ENCODE measurements at places on chromosomes 7 and 10.

DNA sequence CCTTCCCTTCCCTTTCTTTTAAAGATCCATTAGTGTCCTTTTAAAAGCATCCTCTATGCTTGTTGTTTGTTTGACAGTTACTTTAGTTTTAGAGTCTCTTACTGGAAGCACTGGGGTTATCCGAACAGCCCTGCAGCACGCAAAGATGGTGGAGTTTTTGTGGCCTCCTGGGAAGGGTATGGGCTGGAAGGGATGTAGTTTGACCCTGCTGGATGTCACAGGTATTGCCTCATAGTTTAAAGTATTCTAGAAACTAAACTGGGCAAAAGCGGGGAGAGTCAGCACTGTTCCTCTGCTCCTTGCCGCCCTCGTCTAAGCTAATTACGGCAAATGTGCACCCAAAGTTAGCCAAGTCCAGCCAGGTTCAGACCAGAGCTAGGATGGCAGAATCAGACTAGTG lies 35.8 kb upstream of the GNAI1 start:
- no peaks in the 10 kb centered on the region for H3K27me3 ChIP-seq
- no peak overlapping the region for H3K27ac ChIP-seq
- H3K4me1 ChIP-seq: no peaks in the 10 kb centered on the region
- DNase-seq: no peak
- no peak overlapping the region for H3K4me3 ChIP-seq

DNA sequence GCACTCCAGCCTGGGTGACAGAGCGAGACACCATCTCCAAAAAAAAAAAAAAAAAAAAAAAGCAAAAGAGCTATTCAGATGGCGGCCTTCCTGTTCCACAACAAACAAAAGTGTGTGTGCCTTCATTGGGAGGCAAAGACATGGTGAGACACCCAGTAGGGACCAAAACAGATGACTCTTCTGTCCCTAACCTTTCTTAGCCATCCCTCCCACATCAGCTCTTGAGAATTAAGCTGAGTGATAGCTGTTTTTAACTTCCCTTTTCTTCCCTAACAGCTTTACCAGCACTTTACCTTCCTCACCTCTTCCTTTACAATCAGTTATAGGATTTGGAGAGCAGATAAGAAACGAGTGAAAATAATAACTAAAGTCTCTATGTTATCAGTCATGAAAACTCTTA lies 48.2 kb downstream of the ARMH3 start:
- no peaks in the 10 kb centered on the region for H3K27me3 ChIP-seq
- peaks cover 25% of the 10 kb centered on the region for H3K4me1 ChIP-seq
- no peak for DNase-seq
- H3K27ac ChIP-seq: no peak overlapping the region
- no peak overlapping the region for H3K4me3 ChIP-seq

GRCh38 chr10:77799352-77799751 lies 127.2 kb downstream of the DLG5 start:
- H3K36me3 ChIP-seq: peaks cover 9% of the 10 kb centered on the region
- H3K4me1 ChIP-seq: peaks cover 13% of the 10 kb centered on the region
- no peak overlapping the region for H3K27ac ChIP-seq
- H3K4me3 ChIP-seq: no peak overlapping the region

GRCh38 chr7:100555701-100556100 lies 16.7 kb downstream of the AGFG2 start:
- no peaks in the 10 kb centered on the region for H3K27me3 ChIP-seq
- peak overlapping the region; percentile 73 for H3K27ac ChIP-seq
- H3K4me1 ChIP-seq: peaks cover 9% of the 10 kb centered on the region
- DNase-seq: no peak

DNA sequence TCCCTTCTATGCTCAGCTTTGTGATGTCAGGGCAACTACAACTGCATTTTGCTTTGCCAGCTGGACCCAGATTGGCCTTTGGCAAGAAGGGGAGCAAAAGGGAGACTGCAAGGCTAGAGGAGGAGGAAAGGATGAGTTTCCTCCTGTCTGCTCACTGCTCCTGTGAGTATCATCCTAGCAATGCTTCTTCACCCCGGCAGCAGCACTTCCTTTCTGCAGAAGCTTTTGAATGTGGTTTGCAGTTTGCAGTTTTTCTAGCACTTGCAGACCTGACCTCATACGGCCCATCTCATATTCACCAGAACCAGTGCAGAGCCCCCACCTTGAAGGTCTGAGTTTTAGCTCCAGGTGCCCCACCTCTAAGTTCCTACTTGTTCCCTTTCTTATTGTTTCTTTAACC lies 14.8 kb downstream of the C7orf33 start:
- no peaks in the 10 kb centered on the region for H3K36me3 ChIP-seq
- no peak overlapping the region for H3K4me3 ChIP-seq
- H3K27ac ChIP-seq: no peak overlapping the region
- DNase-seq: no peak
- no peaks in the 10 kb centered on the region for H3K4me1 ChIP-seq

DNA sequence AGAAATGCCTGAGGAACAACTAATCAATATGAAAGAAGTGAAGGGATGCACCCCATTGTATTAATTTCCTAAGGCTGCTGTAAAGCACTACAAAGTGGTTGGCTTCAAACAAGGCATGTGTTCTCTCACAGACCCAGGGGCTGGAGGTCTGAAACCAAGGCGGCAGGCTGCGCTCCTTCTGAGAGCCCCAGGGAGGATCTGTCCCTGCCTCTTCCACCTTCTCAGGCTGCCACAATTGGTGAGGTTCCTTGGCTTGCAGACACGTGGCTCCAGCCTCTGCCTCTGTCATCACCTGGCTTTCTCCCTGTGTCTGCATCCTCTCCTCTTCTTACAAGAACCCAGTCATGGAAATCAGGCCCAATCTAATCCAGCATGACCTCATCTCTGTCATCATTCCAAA lies 110.1 kb downstream of the TNS3 start:
- no peak overlapping the region for H3K27ac ChIP-seq
- no peaks in the 10 kb centered on the region for H3K36me3 ChIP-seq
- DNase-seq: no peak
- peaks cover 19% of the 10 kb centered on the region for H3K4me1 ChIP-seq
- H3K27me3 ChIP-seq: no peaks in the 10 kb centered on the region

DNA sequence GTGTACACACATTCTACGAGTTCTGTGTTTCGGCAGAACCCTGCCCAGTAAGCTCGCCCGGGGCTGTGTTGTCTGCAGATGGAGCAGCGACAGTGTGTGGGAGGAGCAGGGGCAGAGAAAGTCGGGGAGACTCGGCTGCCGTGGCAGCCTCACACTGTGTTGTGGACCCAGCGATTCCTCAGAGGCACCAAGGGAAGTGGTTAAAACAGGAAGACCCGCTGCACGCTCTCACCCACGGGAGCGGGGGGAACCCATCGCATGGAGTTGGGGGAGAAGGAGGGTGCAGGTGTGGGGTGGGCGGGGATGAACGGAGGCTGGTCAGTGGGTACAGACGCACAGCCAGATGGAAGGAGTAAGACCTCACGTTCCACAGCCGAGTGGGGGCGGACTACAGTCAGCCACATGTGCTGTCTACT lies 250.2 kb downstream of the ELFN1 start:
- no peaks in the 10 kb centered on the region for H3K4me1 ChIP-seq
- no peak overlapping the region for H3K4me3 ChIP-seq
- H3K27ac ChIP-seq: no peak overlapping the region
- no peak for DNase-seq

DNA sequence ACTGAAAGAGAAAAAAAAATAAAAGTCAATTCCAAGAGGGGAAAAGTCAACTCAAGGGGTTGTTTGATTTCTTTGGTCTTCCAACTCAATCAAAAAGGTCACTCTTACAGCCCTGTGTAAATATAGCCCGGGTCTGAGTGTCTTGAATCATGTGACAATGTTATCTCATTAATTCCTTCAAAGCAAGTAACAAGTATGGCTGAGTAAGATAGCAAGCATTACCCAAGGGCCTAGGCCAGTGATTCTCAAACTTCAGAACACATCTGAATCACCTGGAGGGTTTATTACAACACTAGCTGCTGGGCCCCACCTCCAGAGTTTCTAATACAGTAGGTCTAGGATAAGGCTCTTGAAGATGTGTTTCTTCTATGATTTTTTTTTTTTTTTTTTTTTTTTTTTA lies 125.0 kb downstream of the PRLHR start:
- H3K36me3 ChIP-seq: no peaks in the 10 kb centered on the region
- no peak overlapping the region for H3K27ac ChIP-seq

GRCh38 chr7:126958367-126958766 lies 294.4 kb downstream of the GRM8 start:
- H3K27ac ChIP-seq: no peak overlapping the region
- H3K4me3 ChIP-seq: no peak overlapping the region
- no peak for DNase-seq
- H3K27me3 ChIP-seq: no peaks in the 10 kb centered on the region
- no peaks in the 10 kb centered on the region for H3K4me1 ChIP-seq

DNA sequence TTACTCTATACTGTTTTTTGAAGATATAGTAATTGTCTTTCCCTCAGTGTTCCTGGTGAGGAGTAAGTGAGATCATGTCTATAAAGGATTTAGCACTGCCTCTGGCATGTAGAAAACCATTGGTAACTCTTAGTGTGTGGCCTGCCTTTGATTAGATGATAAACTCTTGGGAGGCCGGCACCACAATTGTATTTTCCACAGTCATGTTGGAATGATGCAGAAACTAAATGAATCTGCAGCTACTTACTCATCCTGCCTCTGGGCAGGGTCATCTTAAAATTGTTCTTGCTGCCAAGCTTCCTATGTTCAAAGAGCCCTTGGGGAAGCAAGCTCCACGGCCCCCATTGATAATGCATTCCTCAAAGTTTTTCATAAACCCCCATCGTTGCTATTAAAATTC lies 204.6 kb downstream of the ANKRD7 start:
- H3K27ac ChIP-seq: no peak overlapping the region
- H3K4me1 ChIP-seq: no peaks in the 10 kb centered on the region
- no peak overlapping the region for H3K4me3 ChIP-seq
- no peaks in the 10 kb centered on the region for H3K27me3 ChIP-seq
- H3K36me3 ChIP-seq: no peaks in the 10 kb centered on the region

GRCh38 chr7:90988516-90988915 lies 275.7 kb upstream of the FZD1 start:
- H3K4me3 ChIP-seq: no peak overlapping the region
- H3K36me3 ChIP-seq: no peaks in the 10 kb centered on the region
- no peak overlapping the region for H3K27ac ChIP-seq
- DNase-seq: no peak
- H3K4me1 ChIP-seq: no peaks in the 10 kb centered on the region
- no peaks in the 10 kb centered on the region for H3K27me3 ChIP-seq

- no peaks in the 10 kb centered on the region for H3K4me1 ChIP-seq
- H3K27me3 ChIP-seq: no peaks in the 10 kb centered on the region
- H3K36me3 ChIP-seq: no peaks in the 10 kb centered on the region
- H3K4me3 ChIP-seq: no peak overlapping the region
- DNase-seq: no peak
These were observed 165.0 kb upstream of the TBX20 start for GRCh38 chr7:35418716-35419390.

DNA sequence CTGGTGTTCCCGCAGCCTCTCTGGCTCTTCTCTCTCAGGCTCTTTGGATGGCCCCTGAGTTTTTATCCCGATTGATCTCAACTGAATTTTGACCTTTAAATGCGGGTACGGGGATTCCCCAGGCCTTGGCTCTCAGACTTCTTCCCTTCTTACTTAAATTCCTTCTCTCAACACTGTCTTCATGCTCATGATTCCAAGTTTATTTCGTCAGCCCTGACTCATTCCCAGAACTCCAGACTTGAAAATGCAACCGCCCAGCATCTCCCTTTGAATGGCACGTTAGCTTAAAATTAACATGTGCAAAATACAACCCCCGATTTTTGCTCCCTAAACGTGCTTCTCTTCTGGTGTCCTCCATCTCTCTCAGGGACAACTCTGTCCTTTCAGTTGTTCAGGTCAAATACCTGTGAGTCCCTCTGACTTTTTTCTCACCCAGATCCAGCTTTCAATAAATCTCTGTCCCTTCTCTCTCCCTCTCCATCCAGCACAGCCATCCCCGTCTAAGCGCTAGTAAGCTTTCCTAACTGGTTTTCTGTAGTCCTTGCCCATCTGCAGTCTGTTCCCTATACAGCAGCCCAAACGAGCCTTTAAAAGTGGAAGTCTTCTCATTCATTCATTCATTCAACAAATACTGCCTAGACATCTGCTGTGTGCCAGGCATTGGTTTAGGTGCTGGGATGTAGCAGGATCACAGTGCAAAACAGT lies 7.1 kb downstream of the HECW1 start:
- H3K4me3 ChIP-seq: no peak overlapping the region
- H3K36me3 ChIP-seq: no peaks in the 10 kb centered on the region
- no peaks in the 10 kb centered on the region for H3K4me1 ChIP-seq
- no peak for DNase-seq

GRCh38 chr10:70761727-70762350 lies 23.3 kb downstream of the TBATA start:
- H3K36me3 ChIP-seq: no peaks in the 10 kb centered on the region
- no peak overlapping the region for H3K4me3 ChIP-seq
- no peaks in the 10 kb centered on the region for H3K4me1 ChIP-seq
- DNase-seq: no peak
- no peaks in the 10 kb centered on the region for H3K27me3 ChIP-seq

DNA sequence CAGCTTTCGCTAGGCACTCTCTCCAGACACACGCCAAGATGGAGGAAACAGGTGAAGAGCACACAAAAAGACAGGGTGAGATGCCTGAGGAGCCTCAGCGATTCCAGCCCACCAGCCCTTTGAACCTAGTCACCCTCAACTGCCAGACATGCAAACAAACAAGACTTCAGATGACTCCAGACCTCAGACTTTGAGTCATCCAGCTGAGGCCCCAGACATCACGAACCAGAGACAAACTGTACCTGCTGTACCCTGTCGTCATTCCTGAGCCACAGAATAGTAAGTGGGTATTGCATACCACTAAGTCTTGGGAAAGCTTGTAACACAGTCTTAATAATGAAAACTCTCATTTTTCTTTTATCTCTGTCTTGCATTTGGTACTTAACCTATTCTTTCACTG lies 126.6 kb upstream of the LSM8 start:
- H3K4me1 ChIP-seq: no peaks in the 10 kb centered on the region
- DNase-seq: no peak
- no peak overlapping the region for H3K4me3 ChIP-seq

- no peak for DNase-seq
- no peaks in the 10 kb centered on the region for H3K4me1 ChIP-seq
- no peaks in the 10 kb centered on the region for H3K36me3 ChIP-seq
- no peaks in the 10 kb centered on the region for H3K27me3 ChIP-seq
- H3K4me3 ChIP-seq: no peak overlapping the region
These were observed 52.8 kb downstream of the REEP3 start for GRCh38 chr10:63574011-63574410.

- no peak for DNase-seq
- no peaks in the 10 kb centered on the region for H3K27me3 ChIP-seq
- no peaks in the 10 kb centered on the region for H3K4me1 ChIP-seq
These were observed 8.1 kb downstream of the CHN2 start for GRCh38 chr7:29202651-29203069.

- no peak for DNase-seq
- H3K4me1 ChIP-seq: no peaks in the 10 kb centered on the region
- no peak overlapping the region for H3K27ac ChIP-seq
- no peak overlapping the region for H3K4me3 ChIP-seq
These were observed 185.8 kb downstream of the SORCS1 start for GRCh38 chr10:106978756-106979155.
